Esophagus mucosa (tissue), 1 donor: ENCODE measurements at places on chromosomes 3 and 15.

DNA sequence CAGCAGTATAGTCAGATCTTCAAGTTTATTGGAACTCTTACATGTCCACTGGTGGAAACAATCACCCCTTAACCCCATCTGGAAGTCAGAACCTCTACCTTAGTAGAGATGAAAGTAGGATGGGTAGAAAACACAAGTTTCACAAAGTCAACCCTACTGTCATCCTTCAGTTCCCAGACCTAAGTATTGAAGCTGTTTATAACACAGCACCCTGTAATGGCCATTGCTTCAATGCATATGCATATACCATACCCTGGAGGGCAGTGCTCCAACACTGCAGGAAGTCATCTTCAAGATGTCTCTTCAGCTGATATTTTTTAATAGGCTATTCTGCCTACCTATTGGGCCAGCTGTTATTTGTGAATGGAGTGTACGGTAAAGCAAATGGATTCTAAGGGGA lies 241.3 kb downstream of the UBE2E2 start:
- ATAC-seq, result no peak

DNA sequence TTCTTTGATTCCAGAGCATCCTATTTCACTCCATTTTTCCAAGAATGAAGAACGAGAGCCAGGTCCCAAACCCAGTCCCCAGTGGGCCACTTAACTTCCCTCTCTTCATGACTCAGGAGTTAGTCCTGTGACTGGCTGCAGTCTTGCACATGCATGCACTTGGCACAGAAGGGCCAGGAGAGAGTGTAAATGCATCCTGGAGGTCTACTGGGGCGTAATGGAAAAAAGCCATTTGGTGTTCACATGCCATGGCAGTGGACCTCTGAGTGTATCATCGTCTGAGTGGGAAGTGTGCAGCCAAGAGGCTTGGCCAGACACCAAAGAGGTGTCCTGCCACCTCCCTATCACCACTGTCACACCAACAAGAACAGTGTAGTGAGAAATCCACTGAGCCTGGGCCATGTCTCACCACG lies 15.1 kb upstream of the RFTN1 start:
- no peak for ATAC-seq

GRCh38 chr3:33355611-33356010 lies 78.4 kb downstream of the FBXL2 start:
- ATAC-seq, result no peak

DNA sequence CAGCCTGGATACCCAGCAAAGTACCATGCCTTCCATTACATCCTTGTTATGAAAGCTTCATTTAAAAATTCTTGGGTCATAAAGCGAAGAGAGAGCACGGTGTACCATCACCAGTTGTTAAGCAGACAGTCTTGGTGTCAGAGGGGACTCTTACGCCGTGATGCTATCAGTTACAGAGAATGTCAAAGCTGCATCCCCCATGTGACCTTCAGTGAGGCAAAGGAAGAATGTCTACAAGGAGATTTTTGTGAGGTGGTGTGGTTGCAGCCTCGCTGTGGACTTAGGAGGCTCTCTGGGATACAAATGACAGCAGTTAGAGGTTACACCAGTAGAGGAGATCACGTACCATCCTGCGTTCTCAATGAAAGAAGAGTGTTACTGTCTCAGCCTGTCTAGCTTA lies 278.3 kb downstream of the FEZF2 start:
- ATAC-seq, result no peak

DNA sequence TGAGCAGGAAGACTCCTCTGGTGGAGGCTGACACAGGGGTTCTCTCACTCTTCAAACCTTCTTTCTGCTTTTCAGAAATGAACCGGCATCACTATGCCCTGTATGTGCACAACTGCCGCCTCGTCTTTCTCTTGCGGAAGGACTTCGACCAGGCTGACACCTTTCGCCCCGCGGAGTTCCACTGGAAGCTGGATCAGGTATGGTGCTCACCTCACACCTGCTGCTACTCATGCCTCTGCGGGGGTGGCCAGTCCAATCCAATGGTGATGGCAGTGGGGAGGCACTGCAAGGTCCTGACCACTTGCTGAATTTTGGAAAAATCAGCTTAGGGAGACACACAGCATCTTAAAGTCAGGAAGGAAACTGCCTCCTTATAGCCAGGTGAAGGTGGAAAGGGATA lies 211.3 kb upstream of the TRIM42 start:
- ATAC-seq, result no peak

DNA sequence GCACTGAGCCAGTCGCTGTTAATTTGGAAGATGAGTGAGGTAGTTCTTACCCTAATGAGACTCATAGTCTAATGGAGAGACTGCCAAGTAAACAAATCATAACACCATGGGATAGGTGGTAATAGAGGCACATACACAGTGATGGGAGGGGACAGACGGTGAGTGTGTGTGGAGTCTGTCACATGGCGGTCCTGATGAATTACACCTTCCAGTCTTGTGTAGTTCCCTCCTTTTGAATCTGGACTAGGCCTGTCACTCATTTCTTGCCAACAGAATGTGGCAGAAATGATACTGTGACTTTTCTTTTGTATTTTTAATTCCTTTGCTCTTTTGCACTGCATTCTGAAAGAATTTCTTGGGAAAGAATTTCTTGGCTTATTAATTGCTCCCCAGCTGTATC lies 78.1 kb downstream of the NR1D2 start:
- no peak for ATAC-seq

DNA sequence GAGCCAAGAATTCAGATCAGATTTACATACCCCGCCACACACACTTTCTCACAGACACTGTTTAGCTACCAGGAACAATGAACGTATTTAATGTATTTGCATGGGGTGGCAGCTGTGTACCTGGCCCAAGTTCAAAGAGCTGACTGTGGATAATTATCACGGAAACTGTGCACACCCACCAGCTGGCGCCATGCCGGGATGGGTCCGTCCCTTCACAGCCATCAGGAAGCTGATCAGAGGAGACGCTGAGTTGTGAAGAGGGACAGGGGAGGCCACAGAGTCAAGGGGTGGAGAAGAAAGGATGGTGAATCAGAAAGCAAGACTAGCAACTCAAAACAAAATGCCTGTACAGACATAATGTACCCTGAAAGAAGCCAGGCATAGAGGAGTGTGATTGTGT lies 13.1 kb upstream of the PLA2G4D start:
- peak; percentile 78 for ATAC-seq

GRCh38 chr3:6448011-6448410 lies 412.9 kb upstream of the GRM7 start:
- ATAC-seq, result no peak
